ENCODE measurements at places on chromosomes 6 and 20. TPM values are rescaled to one million over a fixed set of nuclear protein-coding genes. Genes with fewer than 3 reads are reported as not detected.

The LPIN3 gene
- 1.5 TPM for total RNA-seq

The TTBK1 gene
- total RNA-seq: 0.14 TPM

The RALGAPB gene
- total RNA-seq: 19.7 TPM

The TRIM38 gene
- total RNA-seq: 3.9 TPM

The CLIC1 gene
- total RNA-seq: 56.5 TPM

The FAM217A gene
- not detected for total RNA-seq

The PLEKHG1 gene
- total RNA-seq: 11.9 TPM

DNA sequence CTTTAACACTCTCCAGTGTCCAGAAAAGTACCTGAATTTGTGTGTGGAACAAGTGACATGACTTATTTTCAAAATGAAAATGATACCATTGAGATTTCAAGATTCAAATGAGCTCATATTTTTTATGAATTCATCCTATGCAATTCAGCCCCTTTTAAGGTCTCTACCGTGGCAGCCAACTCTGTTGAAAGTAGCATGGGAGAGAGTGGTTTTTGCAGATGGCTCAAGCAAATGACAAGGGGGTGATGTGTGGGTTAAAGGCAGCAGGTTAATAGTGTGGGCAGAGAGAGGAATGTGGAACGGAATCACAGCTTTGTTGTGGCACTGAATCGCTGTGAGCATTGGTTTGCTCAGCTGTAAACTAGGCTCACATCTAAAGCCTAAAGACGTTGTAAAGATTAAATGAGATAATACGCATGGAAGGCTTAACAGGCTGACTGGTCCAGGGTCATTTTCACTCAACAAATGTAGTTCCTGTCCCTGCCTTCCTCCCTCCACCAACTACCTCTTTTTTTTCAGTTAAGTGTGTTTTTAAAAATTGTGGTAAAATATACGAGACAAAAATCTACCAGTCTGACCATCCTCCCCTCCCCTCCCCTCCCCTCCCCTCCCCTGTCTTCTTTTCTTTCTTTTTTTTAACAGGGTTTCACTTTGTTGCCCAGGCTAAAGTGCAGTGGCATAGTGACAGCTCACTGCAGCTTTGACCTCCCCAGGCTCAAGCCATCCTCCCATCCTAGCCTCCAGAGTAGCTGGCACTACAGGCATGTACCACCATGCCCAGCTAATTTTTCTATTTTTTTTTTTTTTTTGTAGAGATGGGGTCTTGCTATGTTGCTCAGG is 114.7 kb upstream of the ZNF217 start:
- no peak for DNase-seq

DNA sequence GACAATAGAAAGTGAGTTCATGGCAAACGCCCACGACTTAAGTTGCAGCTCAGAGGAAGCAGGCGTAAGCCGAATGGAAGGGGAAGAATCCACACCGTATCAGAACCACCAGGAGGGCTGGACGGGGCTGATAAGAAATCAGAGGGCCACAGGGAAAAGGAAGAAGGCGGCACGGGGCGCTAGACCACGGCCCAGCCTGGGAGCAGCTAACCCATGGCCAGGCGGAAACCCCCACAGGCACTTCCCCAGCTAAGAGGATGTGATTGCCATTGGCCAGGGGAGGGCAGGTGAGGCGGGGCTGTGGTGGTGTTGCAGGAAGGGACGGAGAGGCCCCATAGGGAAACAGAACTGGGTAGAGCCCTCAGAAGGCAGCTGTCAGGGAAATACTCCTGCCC is 174.0 kb upstream of the AFDN start:
- no peak for DNase-seq

- no peak for DNase-seq
These were observed 39.0 kb downstream of the CHMP4B start for GRCh38 chr20:33850159-33850558.

GRCh38 chr6:169784821-169785340 is 33.5 kb downstream of the ERMARD start:
- DNase-seq: no peak

GRCh38 chr20:49431329-49431728 is 51.1 kb downstream of the KCNB1 start:
- DNase-seq: no peak

GRCh38 chr6:17276766-17277165 is 4.4 kb upstream of the RBM24 start:
- DNase-seq: no peak

GRCh38 chr20:62352402-62353288 is 14.5 kb downstream of the LAMA5 start:
- DNase-seq: no peak

- no peak for DNase-seq
These were observed 12.9 kb upstream of the NQO2 start for GRCh38 chr6:2986722-2987221.

DNA sequence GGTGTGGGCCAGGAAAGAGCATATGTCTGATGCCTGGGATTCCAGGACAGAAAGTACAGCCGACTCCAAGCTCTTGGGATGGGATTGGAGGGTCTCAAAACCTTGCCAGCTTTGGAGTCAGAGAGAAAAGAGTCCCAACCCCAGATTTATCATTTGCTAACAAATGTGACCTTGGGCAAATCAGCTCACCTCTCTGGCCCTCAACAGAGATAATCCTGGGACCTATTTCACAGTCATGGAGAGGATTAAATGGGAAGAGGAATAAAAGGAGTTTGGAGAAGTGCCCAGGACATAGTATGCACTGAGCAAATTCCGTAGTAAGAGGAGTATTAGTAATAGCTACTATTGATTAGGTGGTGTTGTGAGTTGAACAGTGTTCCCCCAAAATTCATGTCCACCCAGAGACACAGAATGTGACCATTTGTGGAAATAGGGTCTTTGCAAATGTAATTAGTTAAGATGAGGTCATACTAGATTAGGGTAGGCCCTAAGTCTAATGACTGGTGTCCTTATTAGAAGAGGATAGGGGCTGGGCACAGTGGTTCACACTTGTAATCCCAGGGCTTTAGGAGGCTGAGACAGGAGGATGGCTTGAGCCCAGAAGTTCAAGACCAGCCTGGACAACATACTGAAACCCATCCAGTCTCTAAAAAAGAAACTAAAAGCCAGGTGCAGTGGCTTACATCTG is 17.1 kb downstream of the RIPOR3 start:
- DNase-seq: no peak

GRCh38 chr6:111563581-111563980 is 42.1 kb downstream of the TRAF3IP2 start:
- DNase-seq: no peak

DNA sequence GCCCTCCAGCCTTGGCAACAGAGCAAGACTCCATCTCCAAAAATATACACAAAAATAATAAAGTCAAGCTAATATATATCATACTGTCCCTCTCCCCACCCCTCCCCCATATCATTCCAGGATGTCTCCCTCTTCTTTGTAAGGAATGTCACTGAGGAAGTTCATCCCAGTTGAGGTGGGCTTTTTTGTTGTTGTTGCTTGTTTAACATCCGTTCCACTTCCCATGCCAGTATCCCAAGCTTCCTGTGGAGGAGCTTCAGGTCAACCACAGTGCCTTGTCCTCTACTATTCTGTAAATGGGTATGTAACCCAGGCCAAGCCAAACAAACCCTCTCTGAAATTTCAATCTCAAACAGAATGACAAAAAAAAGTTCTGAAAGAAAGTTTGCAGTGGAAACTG is 19.0 kb upstream of the PTPN1 start:
- no peak for DNase-seq

DNA sequence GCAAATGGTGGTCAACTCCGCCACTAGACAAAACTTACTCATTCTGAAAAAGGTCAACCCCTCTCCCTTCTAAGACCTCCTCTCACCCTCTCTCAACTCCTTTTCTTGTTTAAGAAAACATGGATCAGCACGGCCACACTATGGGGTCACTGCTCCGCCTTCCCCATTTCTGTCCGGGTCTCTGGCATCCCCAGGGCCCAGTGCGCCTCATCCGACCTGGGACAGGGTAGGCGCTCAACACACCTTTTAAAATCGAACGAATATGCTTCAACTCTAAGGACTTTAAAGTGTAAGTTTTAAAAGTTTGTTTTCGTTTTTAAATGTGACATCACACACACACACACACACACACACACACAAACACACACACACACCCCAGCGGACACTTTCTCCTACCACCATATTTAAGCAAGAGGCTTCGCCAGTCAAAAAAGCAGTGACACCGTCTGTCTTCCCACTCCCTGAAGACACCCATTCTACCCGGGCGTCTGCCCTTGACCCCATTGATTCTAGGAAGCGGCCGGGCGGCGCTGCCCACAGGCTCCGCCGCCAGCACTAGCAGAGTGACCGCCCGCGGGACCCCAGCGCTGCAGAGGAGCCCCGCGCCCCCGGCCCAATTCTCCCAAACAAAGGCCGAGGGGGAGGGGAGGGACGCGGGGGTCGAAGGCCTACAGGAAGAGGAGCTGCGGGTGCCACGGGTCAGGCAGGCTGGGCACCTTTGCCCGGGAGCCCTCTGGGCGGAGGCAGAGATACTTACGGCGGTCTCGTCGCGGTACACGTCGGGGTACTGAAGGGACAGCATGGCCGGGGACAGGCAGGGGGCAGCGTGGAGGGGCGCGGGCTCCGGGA is 568 bp downstream of the PREP start:
- DNase-seq: no peak

DNA sequence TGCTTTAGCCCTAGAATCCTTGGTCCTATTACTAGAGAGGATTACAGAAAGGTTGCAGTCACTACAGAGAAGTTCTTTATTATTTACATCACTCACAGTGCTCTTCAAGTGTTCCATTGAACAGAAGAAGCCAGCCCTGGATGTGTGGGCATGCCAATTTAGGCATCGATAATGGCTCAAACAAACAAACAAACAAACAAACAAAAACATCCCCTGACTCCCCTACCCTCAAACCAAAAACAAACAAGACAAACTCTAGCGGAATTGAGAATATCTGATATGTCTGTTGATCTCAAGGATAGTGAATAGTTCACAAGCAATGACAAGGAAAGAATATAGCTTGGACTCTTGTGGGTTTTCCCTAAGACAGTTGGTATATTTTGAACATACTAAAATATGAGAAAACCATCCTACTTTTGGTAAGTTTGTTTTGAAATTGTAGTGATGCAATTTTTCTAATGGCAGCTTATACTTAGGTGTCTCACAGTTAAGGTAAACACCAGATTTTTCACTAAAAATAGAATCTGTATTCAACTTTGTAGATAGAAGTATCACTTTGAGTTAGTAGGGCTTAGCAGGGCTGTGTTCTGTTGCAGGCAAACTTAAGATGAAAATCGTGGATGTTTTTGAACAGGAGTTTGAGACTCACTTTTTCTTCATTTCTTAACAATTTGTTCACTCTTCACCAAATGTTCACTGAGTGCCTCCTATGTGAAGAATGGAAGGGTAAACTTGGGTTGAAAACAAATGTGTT is 92.8 kb upstream of the FAM184A start:
- no peak for DNase-seq

GRCh38 chr6:2725999-2726567 is 24.6 kb downstream of the MYLK4 start:
- no peak for DNase-seq

GRCh38 chr6:15443119-15443830 is 197.4 kb downstream of the JARID2 start:
- no peak for DNase-seq

GRCh38 chr6:168134560-168135201 is 55.7 kb upstream of the FRMD1 start:
- peak; percentile 19 for DNase-seq

DNA sequence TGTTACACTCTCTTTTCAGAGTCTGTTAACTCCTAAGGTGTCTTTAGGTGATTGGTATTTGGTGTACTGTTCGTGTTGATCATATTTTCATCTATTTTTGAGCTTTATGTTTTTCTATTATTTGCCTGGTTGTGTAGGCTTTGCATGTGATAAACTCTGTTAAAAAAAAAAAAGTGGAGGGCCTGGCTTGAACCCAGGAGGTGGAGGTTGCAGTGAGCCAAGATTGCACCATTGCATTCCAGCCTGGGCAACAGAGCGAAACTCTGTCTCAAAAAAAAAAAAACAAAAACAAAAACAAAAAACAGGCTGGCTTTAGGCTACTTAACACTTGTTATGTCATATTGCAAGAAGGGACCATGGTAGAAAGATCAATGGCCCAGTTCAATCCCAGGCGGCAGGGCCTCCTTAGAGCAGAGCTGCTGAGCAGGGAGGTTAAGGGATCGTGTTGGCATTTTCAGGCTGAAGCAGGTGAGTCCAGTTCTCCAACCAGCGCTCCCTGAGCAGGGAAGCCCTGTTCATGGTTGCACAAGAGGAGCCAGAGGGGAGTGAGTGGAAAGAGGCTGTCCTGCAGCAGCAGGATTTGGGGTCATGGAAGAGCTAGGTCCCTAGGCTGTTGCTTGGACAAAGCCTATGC is 8.5 kb downstream of the PYGB start:
- DNase-seq: no peak

- no peak for DNase-seq
These were observed 444.2 kb upstream of the JAG1 start for GRCh38 chr20:11117808-11118528.

- no peak for DNase-seq
These were observed 45.8 kb downstream of the CYP24A1 start for GRCh38 chr20:54127855-54128574.

GRCh38 chr20:51412333-51412871 is 130.1 kb downstream of the NFATC2 start:
- no peak for DNase-seq

- no peak for DNase-seq
These were observed 553.7 kb downstream of the CD83 start for GRCh38 chr6:14671261-14671681.

GRCh38 chr6:147161253-147161973 is 42.8 kb upstream of the STXBP5 start:
- no peak for DNase-seq

DNA sequence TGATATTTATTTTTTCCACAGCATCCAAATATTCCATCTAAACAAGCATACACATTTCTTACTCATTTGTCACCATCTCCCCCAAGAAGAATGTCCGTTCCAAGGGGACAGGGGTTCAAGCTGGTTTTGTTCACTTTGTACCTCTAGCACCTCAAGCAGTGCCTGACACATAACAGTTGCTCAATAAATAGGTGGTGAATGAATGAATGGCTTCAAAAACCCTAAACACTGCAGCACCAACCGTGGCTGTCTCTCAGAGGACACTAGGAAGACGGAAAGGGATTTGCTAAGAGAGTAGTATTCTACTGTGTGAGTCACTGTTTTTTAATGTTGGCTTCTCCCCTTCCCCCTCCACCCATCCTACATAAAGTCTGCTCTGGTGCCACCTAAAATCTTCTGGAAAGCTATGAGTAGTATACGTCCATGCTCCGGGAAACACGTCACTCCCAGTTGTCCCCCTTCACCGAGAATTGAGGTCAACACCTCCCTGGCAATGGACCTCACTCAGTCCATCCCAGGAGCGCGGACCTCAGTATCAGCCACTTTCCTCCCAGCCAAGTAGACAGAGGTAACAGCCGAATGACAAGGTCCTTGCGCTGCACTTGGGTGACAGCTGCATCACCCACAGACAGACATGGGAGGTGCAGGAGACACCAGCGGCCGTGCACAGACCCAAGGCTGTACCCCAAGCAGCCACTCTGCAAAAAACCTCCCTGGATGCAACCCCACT is 107.4 kb downstream of the PREX1 start:
- no peak for DNase-seq

Data from liver (tissue), 10 donors.